Activated T-helper 2 cell treated with anti-CD3 and anti-CD28 coated beads, Interferon-gamma antibody, Interleukin-2, Interleukin-4, amounts not matched to agents 10 μg/mL and 5 μg/mL and 100 μg/mL, durations not matched to agents 14 hours and 24 hours and 36 hours (primary cell): ENCODE measurements at places on chromosomes 4 and X.

GRCh38 chrX:69741721-69742120, 125.8 kb downstream of the EDA start:
- no peak for DNase-seq

DNA sequence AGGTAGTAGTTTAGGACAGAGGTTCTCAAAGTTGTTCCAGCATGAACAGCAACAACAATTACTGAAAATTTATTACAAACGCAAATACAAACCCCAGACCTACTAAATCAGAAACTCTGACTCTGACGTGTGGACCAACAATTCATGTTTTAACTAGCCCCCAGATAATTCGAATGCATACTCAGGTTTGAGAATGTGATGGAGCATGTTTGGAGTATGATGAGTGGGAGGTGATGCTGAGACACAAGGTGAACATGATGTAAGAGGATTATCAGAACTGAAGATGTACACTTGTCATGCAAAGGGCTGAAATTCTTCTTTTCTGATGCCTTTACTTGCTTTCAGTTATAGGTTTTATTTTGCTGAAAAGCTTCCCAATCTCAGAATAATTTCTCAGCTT, 323.0 kb downstream of the INPP4B start:
- no peak for DNase-seq

- no peak for DNase-seq
These were observed 318.3 kb downstream of the SPIN4 start for GRCh38 chrX:63032811-63033210.

- DNase-seq = no peak
These were observed 153.6 kb upstream of the EDNRA start for GRCh38 chr4:147327322-147327721.

DNA sequence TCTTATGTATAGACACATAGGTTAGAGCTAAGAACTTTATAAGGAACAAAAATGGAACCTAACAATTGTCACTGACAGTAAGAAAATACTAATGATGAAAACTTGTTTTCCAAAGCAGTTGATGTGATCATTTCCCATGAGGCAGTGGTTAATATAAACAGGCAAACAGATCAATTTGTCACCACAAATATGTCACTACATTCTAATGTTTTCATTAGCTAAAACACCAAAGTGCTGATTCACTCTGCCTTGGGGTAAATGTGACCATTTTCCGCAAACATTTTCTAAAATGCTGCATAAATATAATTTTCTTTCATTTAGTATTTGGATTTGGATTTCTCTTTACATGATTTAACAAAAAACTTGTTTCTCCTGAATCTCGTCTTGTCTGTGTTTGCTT, 408.9 kb upstream of the CTSO start:
- no peak for DNase-seq
